ENCODE measurements at places on chromosomes 1 and 21.

GRCh38 chr1:244854166-244854565 lies 10.2 kb downstream of the HNRNPU start:
- DNase-seq: no peak

DNA sequence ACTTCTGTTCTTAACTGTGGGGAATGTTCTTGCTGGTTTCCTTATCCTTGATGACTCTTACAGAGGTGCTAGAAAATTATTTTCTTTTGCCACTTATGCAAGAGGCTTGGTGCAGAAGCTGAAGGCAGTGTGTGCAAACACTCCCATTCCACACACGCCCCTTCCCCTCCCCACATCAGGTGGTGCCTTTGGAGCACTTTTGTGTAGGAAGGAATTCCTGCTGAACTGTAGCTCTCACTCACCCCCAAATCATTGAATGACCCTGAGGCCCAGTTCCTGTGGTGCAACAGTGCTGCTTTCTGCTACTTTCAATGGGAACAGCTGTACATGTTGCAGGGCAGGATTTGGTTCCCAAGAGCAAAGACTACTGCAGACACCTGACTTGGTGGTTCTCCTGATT lies 101.8 kb downstream of the CD247 start:
- no peak for DNase-seq

- DNase-seq: peak; percentile 41
Observed at GRCh38 chr1:58104960-58105359, 441.6 kb downstream of the OMA1 start.

- DNase-seq: no peak
Observed at GRCh38 chr1:27496604-27497155, 6.7 kb upstream of the WASF2 start.

DNA sequence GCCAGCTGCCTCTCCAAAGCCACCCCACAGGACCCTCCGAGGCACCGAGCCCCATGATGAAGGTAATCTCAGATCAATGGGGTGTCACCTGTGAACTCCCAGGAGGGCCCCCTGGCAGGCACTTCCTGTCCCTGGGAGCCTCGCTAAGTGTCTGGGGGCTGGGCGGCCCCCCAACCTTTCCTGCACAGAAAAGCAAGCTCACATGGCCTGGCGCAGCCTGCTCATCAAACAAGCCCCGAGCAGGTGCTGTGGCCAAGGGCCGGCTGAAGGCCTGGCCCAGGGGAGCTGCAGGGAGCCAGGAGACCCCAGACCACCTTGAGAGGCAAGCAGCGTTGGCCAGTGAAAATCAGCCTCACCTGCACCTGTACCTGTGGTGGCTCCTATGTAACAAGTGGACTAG lies 2.9 kb downstream of the RIPK4 start:
- no peak for DNase-seq

- DNase-seq: no peak
Observed at GRCh38 chr1:214101828-214102227, 114.1 kb downstream of the PROX1 start.

DNA sequence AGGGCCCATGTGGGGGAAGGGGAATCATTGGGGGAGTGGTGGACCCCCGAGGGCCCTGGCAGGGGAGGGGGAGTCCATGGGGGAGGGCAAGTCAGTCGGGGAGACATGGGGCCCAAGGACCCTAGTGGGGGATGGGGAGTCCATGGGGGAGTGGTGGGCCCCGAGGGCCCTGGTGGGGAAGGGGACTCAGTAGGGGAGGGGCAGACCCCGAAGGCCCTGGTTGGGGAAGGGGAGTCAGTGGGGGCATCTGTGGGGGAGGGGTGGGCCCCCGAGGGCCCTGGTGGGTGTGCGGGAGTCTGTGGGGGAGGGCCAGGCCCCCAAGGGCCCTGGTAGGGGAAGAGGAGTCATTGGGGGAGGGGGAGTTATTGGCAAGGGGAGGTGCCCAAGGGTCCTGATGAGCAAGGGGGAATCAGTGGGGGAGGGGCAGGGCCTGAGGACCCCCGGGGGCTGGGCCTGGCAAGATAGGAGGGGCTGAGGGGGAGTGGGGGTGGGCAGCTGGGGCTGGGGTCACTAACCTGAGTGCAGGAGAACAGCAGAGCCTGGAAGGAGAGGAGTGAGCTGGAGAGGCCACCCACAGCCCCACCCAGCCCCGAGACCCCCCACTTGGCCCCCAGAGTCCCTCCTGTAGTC lies 2.1 kb downstream of the MXRA8 start:
- no peak for DNase-seq

DNA sequence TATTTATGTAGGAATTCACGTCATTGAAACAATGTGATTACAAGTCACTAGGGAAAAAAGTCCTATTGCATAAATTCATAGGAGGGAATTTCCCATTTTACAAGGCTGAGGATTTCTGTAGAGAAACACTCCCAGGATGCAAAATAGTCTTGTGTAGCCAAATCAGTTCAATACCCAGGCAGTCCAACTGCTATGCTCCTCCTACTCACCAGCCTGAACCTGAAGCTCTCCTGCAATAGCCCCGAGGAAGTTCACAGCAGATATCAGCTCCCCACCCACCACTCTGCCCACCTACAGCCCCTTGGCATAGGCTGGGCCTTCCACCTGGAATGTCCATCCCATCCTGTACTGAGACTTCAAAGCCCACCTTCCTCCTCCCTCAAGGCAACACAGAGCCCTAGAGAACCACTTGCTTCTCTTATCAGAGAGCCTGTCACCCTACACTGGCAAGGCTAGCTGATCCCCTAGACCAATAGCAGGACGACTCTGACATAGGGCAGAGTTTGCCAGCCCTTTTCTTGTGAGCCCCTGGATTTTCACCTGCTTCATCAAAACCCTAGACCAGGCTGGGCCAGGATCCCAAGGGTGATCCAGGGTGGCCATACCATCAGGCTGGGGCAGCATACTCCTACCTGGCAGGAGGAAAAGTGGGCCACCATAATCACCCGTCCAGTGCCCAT lies 1.5 kb downstream of the LSS start:
- DNase-seq: peak; percentile 40

- no peak for DNase-seq
Observed at GRCh38 chr1:56002231-56002630, 577.1 kb downstream of the PLPP3 start.

- DNase-seq: no peak
Observed at GRCh38 chr1:39407896-39408640, 83.4 kb upstream of the BMP8A start.

GRCh38 chr1:184497959-184498723 lies 111.3 kb downstream of the C1orf21 start:
- DNase-seq: no peak

GRCh38 chr1:41868241-41868998 lies 50.3 kb downstream of the HIVEP3 start:
- DNase-seq: peak; percentile 47

DNA sequence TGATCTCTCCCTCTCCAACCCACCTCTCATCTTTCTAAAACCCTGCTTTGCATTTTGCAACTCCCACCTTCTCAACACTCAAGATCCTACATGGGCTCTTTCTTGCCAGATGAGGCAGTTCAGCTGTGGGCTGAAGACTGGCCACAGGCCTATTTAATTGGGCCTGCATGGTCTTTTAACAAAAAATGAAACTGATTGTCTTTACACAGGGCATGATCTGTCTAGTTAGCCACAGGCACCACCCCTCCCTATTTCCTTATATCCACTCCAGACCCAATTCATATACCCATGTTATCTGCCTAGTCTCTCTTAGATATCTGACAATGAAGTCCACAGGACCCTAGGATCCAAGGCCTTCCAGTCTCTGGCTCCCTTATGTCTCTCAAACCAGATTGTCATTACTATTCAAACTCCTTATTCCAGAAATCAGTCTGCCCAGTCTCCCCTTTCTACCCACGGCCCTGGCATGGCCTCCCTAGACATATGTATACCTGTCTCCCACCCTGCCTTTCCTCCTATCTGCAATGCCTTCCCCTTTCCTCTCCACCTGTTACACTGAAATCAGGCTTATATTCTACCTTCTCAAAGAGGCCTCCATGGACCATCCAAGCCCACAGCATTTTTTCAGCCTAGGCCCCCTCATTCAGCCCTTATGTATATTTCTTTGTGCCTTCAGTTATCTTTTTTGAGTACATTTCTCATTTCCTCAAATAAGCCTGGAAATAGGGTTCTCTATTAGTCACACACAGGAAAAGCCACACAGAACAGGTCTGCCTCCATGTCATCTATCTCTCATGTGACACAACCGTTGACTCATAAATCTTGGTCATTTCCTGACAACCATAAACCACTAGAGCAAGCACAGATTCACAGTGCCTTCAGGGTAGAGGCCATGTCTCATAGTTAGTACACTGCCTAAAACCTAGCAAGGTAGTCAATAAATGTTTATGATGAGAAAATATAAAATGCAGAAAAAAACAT lies 39.0 kb downstream of the LPAR3 start:
- peak; percentile 67 for DNase-seq

DNA sequence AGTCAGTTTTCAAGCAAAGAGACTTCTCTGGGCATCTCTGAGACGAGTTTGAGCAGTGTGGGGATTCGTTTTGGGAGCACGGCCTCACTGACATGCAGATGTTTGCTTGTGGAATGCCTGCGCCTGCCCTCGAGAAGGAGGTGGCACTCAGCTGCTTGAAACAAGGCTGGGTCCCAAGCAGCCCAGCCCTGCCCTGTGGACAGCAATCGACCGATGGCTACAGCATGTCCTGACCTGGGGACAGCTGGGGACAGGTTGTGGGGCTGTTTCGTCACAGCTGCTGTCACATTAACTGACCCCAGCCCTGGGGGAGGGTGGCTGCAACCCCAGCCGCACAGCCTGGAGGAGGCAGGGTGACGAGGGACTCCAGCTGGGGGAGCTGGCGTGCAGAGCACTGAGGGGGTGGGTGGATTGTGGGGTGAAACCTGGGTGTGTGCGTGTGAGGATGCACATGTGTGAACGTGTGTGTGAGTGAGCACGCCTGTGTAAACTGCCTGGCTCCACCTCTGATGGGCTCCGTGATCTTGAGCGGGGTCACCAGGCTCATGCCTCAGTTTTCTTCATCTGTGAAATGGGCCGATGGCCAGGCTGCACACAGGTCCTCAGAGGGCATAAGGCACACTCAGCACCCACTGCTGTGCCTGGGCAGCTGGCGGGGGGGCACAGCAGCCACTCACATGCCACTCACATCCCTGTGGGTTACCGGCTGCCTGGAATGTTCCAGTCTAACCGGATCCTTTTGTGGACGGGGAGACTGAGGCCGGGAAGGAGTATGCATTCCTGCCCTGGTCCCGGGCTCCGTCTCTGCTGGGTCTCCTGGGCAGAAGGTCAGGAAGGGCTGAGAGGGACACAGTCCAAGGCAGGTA lies 49.3 kb downstream of the COL18A1 start:
- DNase-seq: no peak

DNA sequence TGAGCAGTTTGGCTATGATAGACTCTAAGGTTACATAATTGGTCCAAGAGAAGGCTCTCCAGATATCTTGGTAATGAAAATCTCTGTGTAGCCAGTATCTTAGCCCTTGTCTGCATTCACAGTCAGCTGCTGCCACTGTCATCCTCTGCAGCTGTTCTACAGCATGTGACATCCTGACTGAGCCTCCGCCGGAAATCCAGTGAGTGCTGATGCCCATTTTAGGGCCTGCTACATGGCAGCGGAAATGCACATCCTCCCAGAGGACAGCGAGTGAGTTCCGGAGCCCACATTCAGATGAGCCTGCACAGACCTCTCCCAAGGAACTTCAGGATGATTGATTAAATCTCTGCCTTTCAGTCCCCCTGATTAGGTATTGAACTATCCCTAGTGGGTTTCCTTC lies 237.1 kb downstream of the HHIPL2 start:
- DNase-seq: no peak

GRCh38 chr1:55965981-55966461 lies 613.3 kb downstream of the PLPP3 start:
- DNase-seq: no peak

DNA sequence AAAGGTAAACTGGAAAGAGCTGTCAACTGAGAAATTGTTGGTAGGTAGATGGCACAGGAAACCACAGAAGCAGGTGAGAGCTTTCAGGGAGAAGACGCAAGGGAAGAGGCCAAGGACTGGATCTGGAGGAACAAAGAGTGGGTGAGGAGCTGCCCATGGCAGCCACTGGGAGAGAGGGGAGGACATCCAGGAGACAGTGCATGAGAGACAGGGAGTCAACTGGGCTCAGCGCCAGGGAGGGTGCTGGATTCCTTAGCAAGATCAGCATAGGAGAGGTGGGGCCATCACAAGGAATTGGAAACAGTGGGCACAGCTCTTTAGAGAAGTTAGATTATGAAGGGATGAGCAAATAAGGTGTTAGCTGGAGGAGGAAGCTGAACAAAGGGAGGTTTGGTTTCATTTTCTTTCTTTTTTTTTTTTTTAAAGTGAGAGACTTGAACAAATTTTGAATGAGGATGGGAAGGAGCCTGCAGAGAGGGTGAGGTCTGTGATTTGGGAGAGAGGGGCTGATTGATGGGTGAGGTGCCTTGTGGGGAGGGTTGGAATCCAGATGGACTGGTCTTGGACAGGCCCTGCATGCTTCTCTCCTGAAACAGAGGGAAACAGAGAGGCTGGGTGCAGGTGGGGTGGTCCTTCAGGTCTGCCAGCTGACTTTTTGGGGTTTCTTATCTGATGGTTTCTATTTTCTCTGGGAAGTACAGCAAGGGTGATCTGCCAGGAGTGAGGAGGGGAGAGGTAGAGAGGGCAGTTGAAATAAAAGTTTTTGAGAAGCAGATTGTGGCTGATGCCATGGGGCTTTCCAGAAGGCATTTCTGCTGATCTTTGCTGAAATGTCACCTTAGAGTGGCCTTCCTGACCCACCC lies 5.4 kb downstream of the CYP4B1 start:
- no peak for DNase-seq

GRCh38 chr1:206653715-206654459 lies 18.6 kb downstream of the DYRK3 start:
- DNase-seq: no peak

DNA sequence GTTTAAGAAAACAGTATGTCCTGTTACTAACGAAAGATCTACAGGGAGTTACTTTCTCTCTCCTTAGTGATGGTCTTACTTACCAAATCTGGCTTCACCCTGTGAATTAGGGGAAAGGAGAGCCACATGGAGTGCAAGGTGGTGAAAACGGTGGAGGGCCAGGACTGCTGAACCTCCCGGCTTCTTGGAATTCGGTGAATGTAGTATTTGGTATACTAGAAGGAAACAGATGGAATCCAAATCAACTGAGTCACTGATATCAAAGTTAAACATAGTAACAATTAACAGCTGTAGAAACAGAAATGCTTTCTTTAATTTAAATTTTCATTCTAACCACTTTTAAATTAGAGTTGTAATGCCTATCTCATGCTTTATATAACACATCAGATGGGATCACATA lies 45.7 kb downstream of the ALG14 start:
- no peak for DNase-seq

DNA sequence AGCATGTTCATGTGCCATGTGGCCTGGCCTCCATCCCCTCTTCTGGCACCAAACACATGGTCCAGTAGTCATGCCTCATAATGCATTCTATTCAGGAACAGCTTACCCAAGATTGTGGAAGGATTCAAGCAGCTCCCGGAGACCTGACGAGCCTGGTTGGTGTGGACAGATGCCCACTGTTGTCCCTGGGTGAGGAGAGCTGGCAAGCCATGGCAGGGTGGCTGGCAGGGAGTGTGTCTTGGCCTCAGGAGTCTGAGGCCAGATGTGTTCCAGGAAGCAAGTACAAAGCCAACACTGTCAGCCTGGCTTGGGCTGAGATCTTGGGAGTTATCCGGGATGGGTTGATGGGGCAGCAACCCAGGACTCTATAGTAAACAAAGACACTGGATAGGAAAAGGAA lies 7.3 kb upstream of the FABP3 start:
- DNase-seq: no peak
